GOT3 (cell line): ENCODE measurements at places on chromosomes 5 and 9.

- no peak for DNase-seq
Measured at GRCh38 chr9:88875400-88876120, 115.7 kb upstream of the S1PR3 start.

GRCh38 chr5:158303275-158303674 lies 444.3 kb upstream of the CLINT1 start:
- DNase-seq: no peak

DNA sequence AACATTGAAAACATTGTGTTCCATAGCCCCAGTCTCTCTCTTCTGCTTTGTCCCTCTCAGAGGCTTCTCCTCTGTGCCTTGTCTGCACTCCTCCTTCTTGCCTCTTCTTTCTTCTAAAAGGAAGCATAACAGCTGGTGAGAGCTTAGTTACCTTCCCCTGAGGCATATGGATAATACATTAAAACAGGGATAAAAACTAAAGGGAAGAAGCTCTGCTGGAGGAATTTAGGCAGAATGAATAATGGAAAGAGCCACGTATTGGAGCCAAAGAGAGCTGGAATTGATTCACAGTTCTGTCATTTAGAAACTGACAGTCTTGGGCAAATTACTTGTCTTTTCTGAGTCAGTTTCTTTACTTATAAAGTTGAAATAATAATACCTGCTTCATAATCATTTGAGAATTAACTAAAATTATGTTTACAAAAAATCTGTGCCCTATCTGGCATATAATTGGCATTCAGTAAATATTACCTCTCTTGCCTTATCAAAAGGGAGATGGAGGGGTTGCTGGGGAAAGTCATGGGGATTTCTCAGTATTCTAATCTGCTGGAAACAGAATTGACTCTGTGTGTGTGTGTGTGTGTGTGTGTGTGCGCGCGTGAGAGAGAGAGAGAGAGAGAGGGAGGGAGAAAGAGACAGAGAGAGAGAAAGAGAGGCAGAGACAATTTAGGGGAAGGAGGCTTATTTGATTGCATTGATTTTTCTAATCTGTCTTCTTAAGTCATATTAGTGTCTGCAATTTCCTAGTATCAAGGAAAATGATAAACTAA lies 20.2 kb downstream of the ZNF474 start:
- no peak for DNase-seq

GRCh38 chr9:111743275-111743674 lies 51.5 kb downstream of the SHOC1 start:
- no peak for DNase-seq

- no peak for DNase-seq
Measured at GRCh38 chr5:88486431-88486830, 217.8 kb upstream of the TMEM161B start.

DNA sequence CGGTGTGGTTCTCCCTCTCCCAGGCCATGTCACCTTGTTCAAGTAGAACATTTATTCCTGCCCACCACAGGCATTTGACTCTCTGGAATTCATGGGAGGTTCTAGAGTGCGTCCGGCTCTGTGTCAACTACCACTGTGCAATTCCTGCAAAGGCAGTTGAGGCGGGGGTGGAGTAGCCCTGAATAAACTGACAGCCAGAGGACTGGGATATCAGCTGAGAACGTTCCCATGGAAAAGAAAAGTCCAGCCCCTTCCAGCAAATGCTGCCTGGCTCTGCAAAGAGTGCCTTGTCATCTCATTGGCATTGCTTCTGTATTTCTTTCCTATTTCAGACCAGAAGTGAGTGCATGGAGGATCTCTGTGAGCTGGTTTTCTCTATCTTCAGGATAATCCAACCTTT lies 18.9 kb upstream of the MEGF9 start:
- DNase-seq: no peak

DNA sequence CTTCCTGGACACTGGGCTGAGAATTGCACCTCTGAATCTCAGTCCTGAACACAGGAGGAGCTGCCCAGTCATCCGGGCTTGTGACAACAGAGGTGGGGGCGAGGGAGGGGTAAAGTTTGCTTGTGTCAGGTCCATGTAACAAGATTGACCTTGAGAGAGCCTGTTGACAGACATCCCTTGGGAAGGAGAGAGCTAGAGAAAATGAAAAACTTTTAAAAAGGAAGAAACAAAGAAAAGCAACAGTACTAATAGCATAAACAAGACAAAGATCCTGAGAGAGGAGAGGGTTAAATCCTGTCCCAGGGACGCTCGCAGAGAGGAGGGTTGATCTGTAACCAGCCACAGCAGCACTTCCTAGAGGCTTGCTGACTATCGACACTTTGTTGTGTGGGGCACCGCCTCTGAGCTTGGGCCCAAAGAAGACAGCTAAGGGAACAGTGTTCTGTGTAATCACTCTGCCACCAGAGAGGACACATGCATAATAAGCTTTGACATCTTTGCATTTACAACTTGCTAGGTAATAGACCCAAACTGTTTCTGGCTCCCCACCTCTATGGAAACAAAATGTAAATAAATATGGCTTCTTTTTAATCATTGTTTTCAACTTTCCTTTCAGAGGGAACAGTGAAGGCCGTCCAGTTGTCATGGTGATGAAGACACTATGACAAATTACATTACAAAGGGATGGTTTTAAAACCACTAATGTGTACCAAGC lies 363.7 kb downstream of the CSNK1G3 start:
- no peak for DNase-seq

- DNase-seq: no peak
Measured at GRCh38 chr9:114184071-114184470, 28.7 kb downstream of the COL27A1 start.

- DNase-seq: no peak
Measured at GRCh38 chr9:98501819-98502218, 206.9 kb downstream of the GABBR2 start.

- no peak for DNase-seq
Measured at GRCh38 chr5:15904899-15905830, 274.4 kb downstream of the MARCHF11 start.

GRCh38 chr5:5666369-5666768 lies 243.9 kb downstream of the ICE1 start:
- no peak for DNase-seq

DNA sequence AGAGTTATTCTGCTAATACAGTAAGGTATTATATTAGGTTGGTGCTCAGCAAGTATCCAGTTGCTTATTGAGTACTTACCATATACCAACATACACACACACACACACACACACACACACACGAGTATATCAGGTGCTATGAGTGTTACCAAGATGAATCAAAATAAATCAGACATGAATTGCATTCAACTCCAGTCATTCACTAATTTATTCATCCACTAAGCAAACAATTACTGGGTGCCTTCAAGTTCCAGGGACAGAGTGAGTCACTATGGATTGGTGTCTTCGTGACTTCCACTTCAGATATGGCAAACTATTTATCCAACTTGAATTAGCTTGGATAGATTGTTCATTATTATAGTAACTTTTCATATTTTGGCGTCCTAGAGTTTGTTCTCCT lies 140.7 kb upstream of the SLC44A1 start:
- DNase-seq: no peak

DNA sequence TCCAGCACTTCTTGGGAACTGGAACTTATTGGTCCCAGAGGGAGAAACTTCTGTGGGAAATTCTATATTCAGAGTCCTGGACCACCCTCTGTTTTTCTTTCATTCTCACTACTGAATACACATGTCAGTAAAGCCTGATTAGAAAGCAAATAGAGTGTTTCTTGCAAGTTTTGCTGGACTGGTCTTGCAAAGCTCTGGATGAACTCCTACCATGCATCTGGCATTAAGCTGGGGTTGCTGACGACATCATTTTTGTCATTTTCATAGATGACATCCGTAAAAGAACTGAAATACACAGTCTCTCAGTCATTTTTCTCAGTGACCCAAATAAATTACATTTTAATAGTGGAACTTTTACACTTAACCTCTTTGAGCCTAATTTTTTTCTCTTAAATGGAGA lies 283.2 kb downstream of the DMAC1 start:
- no peak for DNase-seq
